ENCODE measurements at places on chromosomes 7 and 10. TPM values are rescaled to one million over a fixed set of nuclear protein-coding genes. Genes with fewer than 3 reads are reported as not detected.

The MOGAT3 gene
- not detected for polyA plus RNA-seq

The UCN3 gene
- not detected for polyA plus RNA-seq

The EVX1 gene
- polyA plus RNA-seq, result not detected

The RUFY2 gene
- polyA plus RNA-seq, result 6.5 TPM

The GLI3 gene
- not detected for polyA plus RNA-seq

DNA sequence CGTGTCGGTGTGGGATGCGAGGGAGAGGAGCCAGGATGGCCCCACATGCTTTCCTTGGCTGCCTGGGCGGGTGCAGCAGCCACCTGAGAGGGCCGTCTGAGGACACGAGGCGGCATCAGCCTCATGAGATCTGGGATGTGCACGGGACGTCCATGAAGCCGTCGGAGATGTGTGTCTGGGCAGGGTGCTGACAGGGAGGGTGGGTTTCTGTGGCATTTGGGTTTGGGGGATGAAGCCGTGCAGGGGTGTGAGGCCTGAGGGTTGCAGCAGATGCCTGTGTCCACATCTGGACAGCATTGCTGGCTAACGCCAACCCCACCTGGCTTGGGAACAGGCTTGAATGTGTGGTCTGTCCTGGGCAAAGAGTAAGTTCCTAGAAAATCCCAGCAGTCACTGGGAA lies 179.5 kb downstream of the DNAJB6 start:
- DNase-seq, result no peak

DNA sequence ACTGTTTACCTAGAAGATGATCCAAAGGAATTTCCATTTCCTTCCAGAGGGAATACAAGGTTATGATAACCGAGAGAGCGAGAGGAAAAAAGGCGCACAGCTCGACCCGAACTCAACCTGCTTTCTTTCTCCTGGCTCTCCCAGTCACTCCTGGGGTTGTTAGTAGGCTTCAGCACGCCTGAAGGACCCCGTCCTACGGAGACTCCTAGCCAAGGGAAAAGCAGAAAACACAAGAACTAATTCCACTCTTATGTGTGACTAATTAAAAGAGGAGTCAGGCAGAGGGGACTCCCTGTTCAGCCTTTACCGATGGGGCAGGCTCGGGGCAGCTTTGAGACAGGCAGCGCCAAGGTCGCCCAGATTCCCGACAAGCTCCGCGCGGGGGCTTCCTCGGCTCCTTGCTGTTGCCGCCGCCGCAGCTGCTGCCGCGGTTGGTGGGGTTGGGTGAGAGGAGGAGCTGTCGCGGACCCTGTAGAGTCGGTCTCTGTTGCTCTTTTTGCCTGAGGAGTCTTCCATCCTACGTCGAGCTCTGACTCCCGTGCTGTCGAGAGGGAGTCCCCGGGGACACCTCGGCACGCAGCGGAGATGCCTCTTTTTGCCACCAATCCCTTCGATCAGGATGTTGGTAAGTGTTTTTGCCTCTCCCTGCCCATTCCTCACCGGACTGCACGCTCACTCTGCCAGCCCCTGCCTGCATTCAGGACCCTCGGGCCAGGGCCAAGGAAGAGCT lies at the start of gene STAM:
STAM (plus strand) TSS at position 397 of the 730 bp plus-strand sequence; CDS start at position 586, 189 bp downstream.
- DNase-seq, result peak; percentile 91

DNA sequence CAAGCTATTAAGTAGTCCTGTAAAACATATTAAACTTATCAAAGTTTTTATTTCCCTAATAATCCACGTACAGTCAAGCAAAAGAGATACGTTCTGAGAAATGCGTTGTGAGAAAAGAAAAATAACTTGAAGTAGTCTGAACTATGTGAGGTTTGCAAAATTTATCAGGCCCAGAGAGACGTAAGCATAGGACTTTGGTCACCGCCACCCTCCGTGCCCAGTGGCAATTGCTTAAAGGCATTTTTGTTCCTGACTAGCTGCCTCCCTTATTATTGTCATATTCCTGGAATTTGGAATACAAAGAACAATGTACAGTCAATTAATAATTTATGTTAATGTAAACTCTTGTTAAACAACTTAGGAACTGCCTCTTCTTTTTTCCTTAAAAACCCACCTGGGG lies 22.8 kb downstream of the HIBADH start:
- DNase-seq, result no peak

GRCh38 chr10:130326954-130327353 lies 190.8 kb downstream of the GLRX3 start:
- DNase-seq, result no peak

DNA sequence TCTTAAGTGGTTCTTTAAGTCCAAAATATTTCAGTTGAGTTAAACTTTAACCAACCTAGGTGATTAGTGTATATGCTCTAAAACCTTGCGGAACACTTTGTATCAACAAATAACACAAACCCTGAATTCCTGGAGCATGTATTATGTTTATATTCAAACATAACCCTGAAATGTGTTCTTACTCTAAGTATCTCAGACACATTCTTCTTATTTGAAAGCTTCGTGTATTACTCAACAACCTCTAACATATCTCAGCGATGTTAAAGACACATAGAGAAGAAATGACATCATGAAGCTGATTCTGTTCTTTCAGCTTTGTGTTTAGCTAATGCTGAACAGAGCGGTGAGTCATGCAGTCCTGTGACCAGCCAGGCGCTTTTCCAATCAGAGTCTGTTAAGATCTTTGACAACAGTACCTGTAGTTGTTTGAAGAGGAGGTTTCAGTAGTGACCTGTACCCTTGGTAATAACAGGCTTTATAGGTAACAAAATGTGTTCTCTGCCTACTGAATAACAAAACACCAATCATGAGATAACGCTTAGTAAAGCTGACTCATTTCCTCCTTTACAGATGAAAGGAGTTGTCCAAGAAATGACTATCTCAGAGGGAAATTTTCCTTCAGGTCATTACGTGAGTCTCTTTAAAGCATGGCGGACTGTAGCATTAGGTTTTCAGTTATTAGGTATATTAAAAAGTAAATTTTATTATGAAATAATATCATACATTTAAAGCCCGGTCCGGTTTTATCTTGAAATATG lies 67.3 kb upstream of the KLF6 start:
- DNase-seq, result no peak

DNA sequence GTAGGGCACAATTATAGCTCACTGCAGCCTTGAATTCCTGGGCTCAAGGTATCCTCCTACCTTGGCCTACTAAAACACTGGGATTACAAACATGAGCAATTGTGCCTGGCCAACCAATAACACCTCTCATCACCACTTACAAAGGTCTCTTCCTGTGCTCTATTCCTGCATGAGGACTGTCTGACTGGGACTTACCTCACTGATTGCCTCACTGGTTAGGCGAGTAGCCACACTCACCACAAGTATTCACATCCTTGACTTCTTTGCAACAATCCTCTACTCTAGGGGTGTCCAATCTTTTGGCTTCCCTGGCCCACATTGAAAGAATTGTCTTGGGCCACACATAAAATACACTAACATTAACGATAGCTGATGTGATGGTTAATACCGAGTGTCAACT lies 22.6 kb upstream of the PDIA4 start:
- DNase-seq, result no peak

- no peak for DNase-seq
Measured at GRCh38 chr10:99331207-99331803, 2.1 kb downstream of the CNNM1 start.

DNA sequence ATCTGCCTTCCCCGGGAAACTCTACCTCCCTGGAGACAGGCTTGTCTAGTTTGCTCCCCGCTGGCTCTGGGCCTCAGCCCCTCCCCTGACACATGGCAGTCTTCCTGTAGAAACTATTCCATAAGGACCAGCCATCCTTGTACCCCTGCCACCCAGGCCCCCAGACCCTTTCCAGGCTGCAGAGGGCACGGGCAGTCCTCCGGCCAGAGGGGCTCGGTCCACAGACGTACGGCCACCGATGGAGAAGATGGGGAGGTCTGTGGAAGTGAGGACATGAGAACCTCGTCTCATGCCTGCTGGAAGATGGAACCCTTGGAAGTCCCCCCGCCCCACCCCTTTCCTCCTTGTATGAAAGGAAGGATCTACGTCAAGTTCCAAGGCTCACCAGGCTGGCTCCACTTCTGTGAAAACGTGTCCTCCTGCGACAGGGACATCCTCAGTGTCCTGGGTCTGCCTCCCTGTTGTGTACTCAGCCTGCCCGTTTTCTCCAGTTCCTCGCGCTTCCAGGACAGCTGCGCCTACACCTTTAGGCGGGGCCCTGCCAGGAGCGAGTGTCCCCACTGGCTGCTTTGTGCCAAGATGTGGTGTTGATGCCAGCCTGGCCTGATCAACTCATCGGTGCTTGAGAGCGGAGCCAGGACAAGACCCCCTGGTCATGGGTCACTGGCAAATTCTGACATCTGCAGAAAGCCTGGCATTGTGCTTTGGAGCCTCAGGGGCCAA lies 414.9 kb downstream of the GLRX3 start:
- no peak for DNase-seq

DNA sequence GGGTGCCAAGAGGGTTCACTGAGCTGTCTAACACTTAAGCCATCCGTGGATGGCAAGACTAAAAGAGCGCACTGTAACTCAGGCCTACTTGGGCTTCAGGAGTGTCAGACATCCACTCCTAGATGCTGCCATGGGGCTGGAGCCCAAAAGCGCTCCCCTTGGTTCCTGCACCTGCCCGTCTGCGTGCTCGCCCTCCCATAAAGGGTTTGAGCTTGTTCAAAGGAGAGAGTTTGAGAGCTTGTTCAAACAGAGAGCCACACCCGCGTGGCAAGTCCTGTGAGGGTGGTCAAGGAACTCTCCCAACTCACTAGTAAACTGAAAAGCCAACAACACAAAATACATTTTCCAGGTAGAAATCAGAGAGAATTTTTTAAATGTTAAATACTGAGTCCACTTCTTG lies 256.7 kb downstream of the SEMA3A start:
- no peak for DNase-seq

- no peak for DNase-seq
Measured at GRCh38 chr7:39464350-39465054, 101.7 kb upstream of the YAE1 start.

GRCh38 chr7:31049005-31049765 lies 2.9 kb upstream of the ADCYAP1R1 start:
- no peak for DNase-seq
